NAMALWA (cell line): ENCODE measurements at places on chromosomes 2 and 18.

GRCh38 chr2:188028739-188029138 lies 262.9 kb upstream of the GULP1 start:
- DNase-seq, result no peak

DNA sequence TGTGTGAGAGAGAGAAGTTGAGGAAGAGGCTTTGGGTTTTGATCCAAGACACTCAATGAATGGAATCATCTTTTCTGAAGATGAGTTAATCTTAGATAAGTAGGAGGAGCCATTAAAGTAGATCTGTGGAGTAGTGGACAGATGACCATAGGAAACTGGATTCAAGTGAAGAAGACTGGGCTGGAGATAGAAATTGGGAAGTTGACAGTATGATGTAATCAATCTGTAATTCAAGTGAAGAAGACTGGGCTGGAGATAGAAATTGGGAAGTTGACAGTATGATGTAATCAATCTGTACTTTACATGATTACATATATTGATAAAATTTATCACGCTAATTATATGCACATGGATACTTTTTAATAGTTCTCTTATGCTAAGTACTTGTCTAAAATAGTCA lies 92.8 kb downstream of the PHLPP1 start:
- DNase-seq, result no peak

DNA sequence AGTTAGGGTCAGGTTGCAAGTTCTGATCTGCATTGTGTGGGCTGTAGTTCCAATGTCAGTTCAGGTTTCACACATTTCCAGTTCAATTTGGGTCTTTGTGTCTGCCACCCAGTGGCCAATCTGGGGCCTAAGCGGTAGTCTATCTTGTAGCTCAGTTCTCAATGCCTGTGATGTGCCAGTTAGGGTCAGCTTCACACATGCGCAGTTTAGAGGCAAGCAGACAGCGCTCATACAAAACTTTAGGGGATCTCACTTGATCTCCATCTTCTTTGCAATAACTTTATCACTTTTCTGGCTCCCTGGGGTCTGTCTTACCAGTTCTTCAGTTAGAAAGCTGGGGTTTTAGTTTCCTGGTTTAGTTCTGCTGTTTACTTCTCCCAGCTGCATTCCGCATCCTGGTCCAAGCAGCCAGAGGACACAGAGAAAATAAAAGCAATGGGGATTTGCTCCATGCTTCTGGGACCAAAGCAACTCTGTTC lies 11.0 kb upstream of the ZNF24 start:
- peak; percentile 94 for DNase-seq

DNA sequence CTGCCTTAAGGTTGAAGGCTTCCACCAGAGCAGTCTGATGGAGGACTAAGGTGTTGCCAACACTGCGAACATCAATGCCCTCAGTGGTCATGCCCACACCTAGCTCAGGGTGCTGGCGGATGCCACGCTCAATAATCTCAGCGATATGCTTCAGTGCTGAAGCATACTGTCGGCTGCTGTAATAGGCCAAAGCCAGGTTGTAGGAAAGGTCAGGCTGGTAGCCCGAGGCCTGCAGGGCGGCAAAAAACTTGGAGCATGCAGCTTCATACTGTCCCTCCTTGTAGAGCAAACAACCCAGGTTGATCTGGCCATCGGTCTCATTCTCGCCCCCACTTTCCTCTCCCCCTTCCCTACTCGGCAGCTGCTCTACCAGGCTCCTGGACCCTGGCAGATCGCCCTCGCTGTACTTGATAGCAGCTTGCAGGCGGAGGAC lies 159.4 kb downstream of the AGPS start:
- peak; percentile 15 for DNase-seq

GRCh38 chr2:15694589-15694986 lies 102.9 kb downstream of the DDX1 start:
- DNase-seq, result no peak

- DNase-seq, result peak; percentile 58
These were observed 253.8 kb downstream of the TGIF1 start for GRCh38 chr18:3703732-3704176.

DNA sequence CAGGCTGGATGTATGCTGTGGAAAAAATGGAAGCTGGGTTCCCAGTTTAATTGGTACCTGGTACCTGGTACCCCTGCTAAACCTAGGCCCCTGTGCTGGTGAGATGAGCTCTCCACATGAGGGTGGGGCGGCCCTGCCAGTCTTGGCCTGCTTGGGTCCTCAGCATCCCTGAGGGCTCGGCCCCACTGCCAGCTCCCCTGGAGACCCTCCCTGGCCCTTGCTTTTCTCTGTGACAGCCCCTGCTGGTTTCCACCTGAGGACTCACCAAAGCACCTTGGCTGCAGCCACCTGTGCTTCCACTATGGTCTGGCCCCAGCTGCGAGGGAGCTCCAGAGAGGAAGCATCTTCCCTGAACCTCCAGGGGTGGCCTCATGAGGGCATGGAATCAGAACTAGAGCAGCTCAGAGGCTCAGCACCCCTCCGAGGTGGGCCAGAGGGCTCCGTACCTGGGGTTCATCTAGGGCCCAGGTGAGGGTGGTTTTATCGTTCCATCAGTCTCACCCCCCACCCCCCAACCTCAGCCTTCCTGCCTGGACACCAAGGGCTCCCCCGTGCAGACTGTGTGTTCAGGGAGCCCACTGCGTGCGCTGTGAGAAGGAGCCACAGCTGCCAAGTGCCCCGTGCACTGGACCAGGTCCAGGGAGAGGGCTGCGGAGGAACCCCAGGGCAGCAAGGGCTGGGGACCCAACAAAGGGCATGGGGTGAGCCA lies 23.7 kb upstream of the HDAC4 start:
- DNase-seq, result no peak

- peak; percentile 35 for DNase-seq
These were observed 207.0 kb upstream of the CXCR4 start for GRCh38 chr2:136324966-136325365.

DNA sequence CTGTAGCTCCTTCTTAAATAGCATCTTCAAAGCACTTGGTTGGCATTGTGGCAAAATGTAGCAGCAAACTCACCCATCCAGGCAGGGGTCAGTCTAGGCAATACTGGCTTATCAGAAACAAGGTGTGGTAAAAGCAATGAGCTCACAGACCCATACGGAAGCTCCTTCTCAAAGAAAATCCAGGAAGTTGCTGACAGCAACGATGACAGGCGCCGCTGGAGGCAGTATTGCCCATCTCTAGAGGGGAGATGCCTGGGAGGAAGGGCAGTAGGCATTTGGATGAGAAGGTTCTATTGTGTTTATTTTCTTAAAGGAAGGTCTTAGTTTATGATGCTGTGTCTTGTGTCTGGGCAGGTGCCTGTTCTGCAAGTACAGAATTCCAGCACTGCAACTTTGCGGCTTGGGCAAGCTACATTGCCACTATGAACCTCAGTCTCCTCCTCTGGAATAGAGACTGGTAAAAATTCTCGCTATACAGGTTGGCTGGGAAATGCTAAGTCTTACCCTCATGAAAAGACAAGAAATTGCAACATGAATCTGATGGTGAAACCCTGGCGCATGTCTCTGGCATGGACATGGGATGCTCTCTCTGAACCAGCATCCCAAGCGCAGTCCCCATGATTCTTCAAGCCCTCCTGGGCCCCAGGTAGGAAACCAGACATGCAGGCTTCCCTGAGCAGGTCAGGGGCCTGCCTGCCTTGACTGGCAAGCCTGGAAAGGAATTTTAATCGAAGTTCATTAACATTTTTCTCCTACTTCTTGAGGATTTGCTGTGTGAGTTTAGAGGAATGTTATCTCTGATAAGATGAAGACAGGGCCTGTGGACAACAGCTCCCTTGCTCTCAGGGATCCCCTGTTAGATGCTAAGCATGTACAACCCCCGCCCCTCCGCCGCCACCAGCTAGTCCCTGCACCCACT lies 156.0 kb downstream of the TFCP2L1 start:
- no peak for DNase-seq

DNA sequence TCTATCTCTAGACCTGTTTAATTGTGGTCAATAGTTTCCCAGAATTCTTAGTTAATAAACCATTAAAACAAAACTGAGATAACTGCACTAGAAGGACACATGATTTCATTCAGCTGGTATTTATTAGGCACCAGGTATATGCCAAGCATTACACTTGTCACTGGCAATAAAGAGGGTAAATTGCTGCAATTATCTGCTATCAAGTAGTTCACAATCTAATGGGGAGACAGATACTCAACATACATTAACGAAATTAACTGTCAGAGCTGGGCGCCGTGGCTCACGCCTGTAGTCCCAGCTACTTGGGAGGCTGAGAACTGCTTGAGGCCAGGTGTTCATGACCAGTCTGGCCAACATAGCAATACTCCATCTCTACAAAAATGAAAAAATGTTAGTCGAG lies 71.7 kb upstream of the WIPF1 start:
- DNase-seq, result no peak

GRCh38 chr2:129896226-129897100 lies 83.0 kb upstream of the RAB6C start:
- no peak for DNase-seq

GRCh38 chr2:52970642-52971041 lies 797.0 kb upstream of the CHAC2 start:
- DNase-seq, result no peak

- DNase-seq, result peak; percentile 44
These were observed 866 bp downstream of the CWC22 start for GRCh38 chr2:180006231-180006630.

DNA sequence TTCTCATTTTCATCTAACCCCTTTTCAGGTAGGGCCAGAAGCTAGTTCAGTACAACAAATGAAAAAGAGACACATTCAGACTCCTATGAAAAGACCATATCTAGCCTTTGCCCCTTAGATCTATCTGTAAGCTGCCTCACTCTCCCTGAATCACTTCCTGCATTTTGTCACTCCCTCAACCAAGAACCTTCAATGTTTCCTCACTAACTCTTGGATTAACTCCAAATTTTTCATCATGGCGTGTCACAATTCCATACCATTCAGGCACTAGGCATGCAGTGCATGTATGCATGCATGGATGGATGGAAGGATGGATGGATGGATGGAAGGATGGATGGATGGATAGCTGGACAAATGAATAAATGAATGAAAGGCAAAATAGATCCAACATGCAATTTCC lies 356.9 kb downstream of the TNS1 start:
- DNase-seq, result no peak

GRCh38 chr2:144619760-144620159 lies 99.8 kb upstream of the ZEB2 start:
- no peak for DNase-seq

DNA sequence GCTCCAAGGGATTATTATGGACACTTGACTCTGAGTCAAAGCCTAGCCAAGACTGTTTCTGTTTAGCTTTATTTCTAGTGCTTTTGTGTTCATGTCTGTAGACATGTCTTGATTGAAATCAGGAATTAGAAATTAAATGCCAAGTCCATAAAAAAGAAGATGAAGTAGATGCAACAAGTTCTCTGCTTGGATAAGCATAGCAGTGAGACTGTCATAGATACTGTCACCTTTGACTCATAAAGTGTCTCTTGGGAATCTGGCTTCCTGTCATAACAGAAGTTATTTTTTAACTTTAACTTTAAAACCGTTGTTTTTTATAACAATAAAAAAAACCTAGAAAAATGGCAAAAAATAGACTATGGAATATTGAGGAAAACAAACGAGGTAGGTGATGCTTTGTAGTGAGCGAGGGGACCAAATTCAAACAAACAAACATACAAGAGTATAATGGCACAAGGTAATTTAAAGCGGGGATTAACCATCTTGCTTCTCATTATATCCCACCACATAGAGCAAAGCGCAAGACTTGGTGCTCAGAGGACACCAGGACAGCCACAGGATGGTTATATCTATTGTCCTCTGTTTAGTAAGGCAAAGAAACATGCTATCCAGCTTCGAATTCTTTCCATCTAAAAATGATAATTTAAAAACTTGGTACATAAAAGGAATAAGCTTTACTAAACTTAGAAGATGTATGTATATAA lies 64.6 kb downstream of the CD226 start:
- DNase-seq, result no peak

- no peak for DNase-seq
These were observed 93.4 kb downstream of the IKZF2 start for GRCh38 chr2:213057977-213058376.

DNA sequence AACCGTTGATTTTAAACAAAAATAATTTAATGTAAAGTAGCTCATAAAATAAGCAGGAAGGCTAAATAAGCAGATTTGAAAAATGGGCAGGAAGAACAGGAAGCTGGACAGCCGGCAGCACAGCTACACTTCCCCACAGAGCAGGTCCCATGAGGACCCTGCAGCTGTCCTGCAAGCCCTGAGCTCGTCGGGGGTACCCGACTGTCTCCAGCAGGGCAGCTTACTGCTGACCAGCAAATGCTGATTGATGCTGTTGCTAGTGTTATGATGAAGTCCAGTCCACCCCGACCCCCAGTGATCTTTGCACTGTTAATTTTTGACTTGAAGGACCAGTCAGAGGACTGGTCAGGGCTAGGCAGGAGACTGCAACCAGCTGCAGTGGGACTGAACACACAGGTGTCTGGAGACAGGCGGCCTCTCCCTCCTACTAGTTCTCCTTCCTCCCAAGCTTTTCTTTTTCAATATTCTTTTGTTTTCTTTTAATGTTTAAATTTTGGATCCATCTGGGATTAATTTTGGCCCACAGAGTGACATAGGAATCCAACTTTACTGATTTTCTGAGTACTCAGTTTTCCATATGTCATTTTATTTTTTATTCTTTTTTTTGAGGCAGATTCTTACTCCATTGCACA lies 27.7 kb downstream of the POLE4 start:
- peak; percentile 11 for DNase-seq

GRCh38 chr2:172740856-172741255 lies 5.2 kb downstream of the RAPGEF4 start:
- no peak for DNase-seq

- DNase-seq, result no peak
These were observed 961.4 kb downstream of the DSC3 start for GRCh38 chr18:30081122-30081521.

GRCh38 chr2:22942441-22942840 lies 442.5 kb upstream of the KLHL29 start:
- no peak for DNase-seq

GRCh38 chr2:38217401-38218188 lies 141.6 kb upstream of the CYP1B1 start:
- no peak for DNase-seq

DNA sequence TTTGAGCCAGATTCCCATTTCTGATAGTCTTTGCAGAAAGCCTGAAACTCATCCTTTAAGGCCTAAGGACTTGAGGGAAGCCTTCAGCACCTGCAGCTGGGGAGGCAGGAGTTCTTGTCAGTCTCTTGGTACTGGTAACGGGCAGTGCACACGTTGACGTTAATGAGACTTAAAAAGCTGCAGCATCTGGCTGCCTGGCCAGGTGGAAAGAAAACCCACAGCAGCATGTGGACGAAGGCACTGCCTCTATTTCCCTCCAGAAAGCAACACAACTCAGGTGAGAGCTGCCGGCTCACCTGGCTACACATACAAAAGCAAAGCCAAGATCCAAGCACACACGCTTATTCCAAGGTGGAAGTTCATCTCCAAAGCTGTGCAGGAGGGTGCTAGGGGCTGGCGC lies 178.8 kb downstream of the ANAPC1 start:
- peak; percentile 94 for DNase-seq

- DNase-seq, result no peak
These were observed 144.9 kb downstream of the TGIF1 start for GRCh38 chr18:3594760-3595368.

DNA sequence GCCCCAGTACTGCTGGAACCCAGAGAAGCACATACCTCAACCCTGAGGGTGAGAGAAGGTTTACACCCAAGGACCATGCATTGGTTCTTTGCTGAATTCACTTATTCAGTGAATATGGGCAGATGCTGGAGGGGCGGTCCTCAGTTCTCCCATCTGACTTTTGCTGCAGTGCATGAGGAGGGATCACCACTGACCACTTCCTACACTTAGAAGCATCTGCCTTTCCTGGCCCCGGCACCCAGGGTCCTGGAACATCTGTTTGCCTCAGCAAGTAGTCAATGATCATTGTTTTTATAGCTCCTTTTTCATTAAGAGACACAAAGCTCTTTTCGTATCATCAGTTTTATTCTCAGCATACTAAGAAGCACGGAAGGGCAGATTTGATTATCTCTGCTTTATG lies 211.4 kb downstream of the SH3RF3 start:
- no peak for DNase-seq
